H54 (cell line): ENCODE measurements at places on chromosomes 2 and 18.

DNA sequence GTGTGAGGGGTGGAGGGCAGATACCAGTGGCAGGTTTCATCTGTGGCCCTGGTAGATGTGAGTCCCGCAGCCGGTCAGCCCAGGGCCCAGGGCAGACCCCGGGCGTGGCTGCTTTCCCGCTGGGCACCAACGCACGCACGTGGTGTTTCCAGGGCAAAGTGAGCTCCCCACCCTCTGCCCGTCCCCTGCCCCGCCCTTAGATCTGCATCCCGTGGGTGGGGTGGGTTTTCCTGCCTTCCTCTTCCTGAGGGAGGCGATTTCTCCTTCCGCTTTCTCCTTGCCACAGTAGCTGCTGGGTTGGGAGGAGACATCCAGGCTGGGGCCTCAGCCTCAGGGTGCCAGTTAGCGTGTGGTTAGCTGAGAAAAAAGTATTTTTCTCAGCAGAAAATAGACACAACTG lies 49.6 kb downstream of the ODC1 start:
- no peak for DNase-seq

DNA sequence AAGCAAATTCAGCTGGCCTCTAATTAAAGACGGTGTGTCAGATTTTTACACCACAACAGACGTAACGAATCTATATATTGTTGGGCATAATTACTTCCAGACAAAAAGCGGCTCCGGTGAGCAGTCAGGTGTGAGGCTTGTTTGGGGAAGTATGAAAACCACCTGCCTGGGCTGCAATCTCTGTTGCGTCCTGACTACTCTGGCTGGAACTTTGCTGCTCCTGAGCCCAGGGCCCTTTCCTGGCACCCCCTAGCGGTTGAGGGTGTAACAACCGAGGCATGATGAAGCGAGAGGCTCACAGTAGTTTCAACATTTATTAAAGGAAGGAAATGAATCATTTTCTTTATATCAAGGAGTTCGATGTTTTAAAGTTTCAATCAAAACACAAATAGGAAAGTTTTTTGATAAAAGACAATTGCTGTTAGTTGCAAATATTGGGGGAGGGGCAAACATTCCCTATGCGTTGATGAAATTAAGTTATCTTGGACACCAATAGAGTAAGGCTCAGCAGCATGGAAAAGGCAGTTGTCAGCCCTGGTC lies 10.6 kb upstream of the ITGB6 start:
- DNase-seq = no peak

DNA sequence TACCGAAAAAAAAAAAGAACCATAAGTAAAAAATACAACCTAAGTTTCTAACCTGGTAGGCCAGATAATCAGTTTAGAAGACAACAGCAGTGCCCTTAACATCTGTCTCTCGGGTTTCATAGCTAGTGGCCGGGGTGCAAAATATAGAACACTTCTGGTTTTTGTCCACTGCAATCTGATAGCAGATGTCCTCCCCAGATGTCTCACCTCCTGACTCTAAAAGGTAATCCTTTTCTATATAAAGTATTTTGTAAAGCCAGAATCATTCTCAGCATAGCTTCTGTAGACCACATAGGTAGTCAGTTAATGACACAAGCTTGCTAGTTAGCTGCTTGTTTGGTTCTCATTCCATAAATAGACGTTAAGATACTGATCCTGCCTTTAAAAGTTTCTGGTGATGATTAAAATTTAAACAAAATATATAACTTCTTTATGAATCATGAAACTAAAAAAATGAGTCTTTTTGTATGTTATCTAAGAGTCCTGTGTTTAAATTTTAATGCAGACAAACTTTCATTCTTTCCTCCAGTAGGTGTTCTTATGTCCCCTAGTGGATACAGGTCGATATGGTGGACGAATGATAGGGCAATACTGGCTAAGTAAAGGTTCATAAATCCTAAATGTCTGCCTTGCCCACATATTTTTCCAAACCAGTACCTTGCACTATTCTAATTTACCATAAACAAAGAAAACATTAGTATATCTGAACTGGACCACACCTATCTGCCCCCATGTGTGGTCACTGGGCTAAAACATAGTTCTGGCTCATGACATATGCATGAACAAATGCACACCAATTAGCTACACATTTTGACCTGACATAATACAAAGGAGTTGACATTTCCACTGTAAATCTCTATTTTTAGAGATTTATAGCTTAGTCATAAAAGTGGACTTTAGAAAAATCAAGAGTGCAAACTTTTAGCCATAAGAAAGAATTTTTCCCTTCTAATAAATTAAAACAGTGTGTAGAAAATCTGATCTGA lies 171.0 kb downstream of the SRBD1 start:
- no peak for DNase-seq

DNA sequence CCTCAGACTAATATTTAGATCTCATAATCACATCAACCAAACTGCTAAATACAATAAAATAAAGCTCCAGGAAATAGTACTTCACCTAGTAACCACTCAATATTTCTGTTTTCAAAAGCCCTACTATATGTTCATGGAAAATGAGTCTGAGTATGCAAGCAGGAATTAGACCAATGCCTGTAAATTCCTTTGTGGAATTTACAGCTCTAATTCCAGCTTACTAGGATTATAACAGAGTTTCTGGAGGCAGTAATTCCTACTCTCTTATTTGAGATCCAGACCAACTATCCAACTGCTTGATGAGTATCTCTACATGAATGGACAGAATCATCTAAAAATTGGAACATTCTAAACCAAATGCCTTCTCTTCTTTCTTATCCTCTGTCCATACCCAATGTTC lies 11.6 kb downstream of the CDKL4 start:
- DNase-seq = no peak

GRCh38 chr18:11726556-11726955 lies 37.5 kb downstream of the GNAL start:
- no peak for DNase-seq

DNA sequence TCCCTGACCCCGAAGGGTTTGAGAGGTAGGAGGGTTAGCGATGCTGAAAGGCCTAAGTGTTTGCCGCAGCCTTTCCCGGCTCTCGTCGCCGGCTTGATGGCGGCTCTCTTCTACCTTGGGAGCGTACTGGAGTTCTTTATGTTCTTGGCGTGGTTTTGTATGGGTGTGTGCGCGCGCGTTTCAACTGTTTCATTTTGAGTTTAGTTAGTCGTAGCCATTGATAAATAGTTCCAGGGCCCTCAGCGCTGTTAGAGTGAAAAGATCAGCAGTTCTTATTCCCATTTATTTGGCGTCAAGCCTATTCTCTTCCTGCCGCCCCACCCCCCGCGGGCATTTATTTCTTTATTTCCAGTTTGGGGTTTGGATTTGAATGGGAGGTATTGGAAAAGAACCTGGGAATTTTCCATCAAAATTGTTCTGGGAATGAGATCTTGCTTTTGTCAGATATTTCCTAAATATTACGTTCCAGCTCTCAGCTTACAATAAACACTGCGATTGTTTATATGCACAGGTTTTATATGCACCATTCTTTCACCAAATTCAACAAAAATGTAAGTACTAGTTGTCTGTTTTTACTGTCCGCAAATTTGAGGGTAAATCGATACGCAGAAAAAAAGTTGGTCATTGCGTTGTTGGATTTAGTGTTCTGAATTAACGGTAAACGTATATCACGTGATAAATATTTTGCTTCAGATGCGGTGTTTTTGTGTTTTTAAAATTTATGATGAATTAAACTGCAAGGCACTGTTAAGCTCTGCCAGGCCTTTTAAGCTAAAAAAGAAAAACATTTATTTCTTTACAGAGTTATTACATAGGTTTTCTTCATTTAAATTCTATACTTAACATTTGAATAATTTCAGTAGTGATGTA lies 954 bp downstream of the CCNT2 start:
- no peak for DNase-seq

DNA sequence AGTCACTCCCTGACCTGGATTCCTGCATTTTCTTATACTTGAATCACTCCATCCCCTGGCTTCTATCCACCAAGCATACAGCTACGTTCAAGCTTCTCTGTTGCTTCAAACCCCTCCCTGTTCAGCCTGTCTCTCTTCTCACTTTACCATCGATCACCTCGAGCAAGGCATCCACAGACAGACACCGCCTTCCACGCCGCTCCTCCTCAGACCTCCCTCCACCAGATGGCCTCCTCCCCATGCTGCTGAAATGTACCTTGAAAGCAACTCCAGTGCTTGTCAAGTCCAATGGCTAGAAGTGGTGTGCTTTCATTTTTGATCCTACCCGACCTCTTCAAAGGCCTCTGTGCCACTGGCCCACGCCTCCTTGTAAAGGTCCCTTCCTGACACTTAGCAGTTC lies 131.3 kb upstream of the ACAA2 start:
- DNase-seq = no peak

GRCh38 chr18:75277610-75277928 lies 67.0 kb downstream of the TSHZ1 start:
- no peak for DNase-seq

- no peak for DNase-seq
Measured at GRCh38 chr2:975095-975494, 24.4 kb downstream of the SNTG2 start.

GRCh38 chr18:68406761-68407160 lies 308.1 kb downstream of the TMX3 start:
- no peak for DNase-seq

DNA sequence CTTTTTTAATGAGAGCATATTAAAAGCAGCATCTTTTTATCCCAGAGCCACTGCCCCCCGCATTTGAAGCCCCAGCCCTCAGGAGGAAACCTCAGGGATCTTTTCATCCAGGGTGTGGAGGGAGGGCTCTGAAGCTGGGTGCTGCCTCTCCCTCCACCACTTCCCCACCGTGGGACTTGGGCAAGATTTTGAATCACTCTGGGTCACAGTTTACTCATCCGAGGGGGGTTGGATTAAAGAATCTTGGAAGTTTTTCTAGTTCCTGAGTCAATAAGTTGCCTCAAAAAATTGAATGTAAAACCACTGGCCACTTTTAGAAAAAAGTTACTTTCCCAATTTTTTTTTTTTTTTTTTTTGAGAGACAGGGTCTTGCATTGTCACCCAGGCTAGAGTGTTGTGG lies 62.0 kb upstream of the ANKRD44 start:
- DNase-seq = no peak

DNA sequence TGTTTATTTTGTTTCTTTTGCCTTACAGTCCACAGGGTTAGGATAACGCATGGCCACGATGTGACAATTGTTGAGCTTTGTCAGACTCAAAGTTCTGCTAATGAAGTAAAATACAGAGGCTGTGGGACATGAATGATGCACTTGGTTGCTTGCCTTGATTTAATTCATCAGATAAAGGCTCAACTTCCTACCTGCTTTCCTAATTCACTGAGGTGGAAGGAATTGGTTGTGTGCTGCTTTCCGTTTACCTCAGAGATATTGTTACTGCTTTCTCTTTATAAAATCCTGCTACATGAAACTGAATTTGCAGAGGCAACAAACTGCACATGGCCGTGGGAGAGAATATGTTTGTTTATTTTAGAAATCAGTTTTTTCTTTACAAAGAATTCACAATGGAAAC lies 6.6 kb downstream of the RIT2 start:
- no peak for DNase-seq

DNA sequence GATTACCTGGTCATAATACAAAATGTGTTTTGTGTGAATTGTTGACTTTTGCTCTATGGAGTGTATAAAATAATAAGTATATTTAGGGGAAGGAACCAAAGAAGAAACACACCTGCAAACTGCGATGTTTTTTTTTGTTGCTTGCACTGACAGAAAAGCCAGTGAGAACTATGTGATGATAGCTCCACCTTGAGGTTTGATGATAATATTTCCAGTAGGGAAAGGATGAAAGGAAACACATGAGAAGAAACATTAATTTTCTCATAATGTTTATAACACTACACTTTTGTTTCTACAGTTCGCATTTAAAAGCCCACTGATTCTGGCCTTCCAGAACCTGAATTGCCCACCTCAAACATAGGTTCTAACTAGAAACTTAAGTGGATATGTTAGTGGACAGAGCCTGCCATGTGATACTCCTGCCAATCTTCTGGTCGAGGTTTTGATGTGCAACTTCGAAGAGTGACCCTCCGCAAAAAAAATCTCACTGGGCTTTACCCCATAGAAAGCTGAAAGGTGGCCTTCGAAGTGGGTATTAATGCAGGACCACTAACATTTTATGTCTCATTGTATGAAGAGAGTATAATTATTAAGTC lies 476.4 kb upstream of the SPHKAP start:
- DNase-seq = no peak

- no peak for DNase-seq
Measured at GRCh38 chr2:145141981-145142380, 622.1 kb upstream of the ZEB2 start.

- DNase-seq = no peak
Measured at GRCh38 chr18:23504720-23505119, 1.4 kb downstream of the RMC1 start.

GRCh38 chr2:215697003-215697402 lies 261.1 kb upstream of the FN1 start:
- DNase-seq = no peak

- DNase-seq = no peak
Measured at GRCh38 chr2:120939595-120940318, 204.1 kb downstream of the GLI2 start.

GRCh38 chr2:58133395-58133794 lies 86.8 kb downstream of the VRK2 start:
- DNase-seq = no peak

- DNase-seq = no peak
Measured at GRCh38 chr2:143905587-143905986, 614.3 kb downstream of the ZEB2 start.

- no peak for DNase-seq
Measured at GRCh38 chr2:223865124-223865523, 27.7 kb upstream of the AP1S3 start.

DNA sequence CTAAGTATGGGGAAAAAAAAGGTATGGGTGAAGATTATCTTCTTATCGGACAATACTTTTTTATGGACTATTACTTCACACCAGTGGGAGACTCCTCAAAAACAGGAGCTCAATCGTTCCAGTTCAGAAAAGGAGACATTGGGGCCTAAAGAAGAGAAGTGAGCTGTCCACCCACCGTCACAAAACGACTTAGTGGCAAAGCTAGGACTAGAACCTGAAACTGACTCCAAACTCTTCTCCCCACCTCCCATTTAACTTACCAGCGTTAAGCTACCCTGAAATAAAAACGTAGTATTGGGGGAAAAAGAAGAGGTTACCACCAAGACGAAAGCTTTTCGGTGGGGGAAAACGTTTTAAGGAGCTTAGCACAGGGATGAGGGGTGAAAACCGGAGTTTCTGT lies 503 bp downstream of the GTF3C3 start:
- DNase-seq = no peak

- DNase-seq = no peak
Measured at GRCh38 chr2:186125156-186125555, 360.9 kb upstream of the ZC3H15 start.

- DNase-seq = no peak
Measured at GRCh38 chr18:3179430-3180089, 40.2 kb downstream of the MYOM1 start.

GRCh38 chr2:227339098-227339599 lies 14.1 kb downstream of the MFF start:
- no peak for DNase-seq

DNA sequence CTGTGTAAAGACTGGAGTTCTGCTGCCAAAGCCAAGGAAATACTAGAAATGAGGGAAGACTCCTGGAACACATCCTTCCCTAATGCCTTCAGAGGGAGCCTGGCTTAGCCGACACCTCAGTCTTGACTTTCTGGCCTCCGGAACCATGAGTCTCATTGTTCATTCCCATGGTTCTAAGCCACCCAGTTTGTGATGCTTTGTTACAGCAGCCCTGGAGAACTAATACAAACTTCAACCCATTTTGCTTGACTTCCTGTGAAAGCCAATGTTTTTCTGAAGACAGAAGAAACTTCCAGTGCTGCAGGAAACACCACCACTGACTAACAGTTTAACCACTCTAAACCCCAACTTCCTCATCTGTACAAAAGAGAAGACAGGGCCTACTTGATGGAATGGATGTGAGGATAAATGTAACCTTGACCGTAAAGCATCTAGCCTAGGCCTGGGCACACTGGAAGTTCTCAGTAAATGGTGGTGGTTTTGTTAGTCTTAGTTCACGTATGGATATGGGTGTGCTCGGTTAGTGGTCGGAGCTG lies 85.9 kb upstream of the RFX8 start:
- DNase-seq = no peak
